ENCODE measurements at places on chromosomes 2 and 18.

DNA sequence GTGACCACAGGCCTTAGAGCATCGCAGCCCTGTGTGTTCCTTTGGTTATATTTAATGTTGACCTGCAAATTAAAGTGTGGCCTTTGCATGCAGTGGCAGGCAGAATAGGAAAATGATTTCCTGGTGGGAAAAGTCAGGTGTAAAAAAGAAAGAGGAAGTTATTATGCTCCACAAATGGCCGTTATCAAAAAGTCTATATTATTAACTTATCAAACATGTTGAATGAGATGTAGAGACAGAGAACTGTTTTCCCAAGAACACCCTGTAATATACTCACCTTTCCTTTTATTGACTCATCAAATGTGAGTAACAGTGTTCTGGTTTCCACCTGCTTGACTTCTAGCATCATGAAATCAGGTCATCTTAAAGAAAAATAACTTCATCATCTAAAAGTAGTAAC lies 35.3 kb downstream of the MEIS1 start:
- no peak for DNase-seq

DNA sequence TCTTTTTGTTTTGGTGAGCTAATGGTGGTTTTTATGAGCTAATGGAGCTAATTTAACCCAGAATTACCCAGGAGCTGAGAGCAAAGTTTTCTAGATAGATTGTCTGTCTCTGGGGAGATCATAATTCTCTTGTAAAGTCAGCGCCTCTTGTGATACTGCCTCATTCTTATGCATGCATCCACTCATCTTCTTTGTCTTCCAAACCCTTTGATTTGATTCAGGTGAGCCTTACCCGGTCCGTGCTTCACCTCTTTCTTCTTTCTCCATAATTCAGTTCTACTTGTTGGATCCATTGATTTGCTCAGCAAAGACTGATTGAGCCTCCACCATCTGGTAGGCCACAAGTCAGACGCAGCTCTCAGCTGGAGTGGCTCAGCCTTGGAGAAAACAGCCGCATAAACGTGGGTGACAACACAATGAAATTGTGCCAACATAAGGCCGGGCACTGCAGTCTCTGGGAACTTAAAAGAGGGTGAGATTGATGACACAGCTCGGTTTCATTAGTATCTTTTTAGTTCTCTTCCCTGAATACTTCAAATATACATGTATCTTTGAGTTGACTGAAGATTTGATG lies 158.5 kb upstream of the SH3BP4 start:
- DNase-seq: no peak

DNA sequence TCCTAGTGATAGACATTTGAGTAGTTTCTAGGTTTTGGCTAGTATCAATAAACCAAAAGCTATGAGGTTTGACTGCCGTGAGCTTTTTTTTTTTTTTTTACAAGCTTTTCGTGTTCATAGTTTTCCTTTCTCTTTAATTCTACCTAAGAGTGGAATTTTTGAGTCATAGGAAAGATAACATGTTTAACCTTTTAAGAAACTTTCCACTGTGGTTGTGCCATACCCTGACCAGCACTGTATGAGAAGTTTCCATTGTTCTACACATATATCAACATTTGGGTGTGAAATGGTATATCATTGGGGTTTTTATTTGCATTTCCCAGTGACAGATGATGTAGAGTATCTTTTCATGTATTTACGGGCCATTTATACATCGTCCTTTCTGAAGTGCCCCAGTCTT lies 31.7 kb downstream of the UBE2F start:
- peak; percentile 59 for DNase-seq

DNA sequence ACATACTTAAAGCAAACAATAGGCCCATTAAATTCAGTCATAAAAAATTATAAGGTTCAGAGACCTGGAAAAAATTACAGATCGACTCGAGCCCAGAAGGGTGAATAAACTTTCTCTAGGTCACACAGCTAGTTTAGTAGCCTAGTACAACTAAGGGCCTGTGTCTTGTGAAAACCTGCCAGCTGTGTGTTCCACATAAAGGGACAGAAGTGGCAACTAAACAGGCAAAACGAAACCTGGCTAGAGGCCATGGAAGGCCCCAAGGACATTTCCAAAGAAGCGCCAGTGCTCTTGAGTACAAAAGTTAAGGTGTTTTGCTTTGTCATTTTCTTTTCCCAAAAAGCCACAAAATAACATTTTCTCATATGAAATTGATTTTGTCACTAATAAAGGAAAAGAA lies 164.9 kb downstream of the L3MBTL4 start:
- DNase-seq: peak; percentile 5

DNA sequence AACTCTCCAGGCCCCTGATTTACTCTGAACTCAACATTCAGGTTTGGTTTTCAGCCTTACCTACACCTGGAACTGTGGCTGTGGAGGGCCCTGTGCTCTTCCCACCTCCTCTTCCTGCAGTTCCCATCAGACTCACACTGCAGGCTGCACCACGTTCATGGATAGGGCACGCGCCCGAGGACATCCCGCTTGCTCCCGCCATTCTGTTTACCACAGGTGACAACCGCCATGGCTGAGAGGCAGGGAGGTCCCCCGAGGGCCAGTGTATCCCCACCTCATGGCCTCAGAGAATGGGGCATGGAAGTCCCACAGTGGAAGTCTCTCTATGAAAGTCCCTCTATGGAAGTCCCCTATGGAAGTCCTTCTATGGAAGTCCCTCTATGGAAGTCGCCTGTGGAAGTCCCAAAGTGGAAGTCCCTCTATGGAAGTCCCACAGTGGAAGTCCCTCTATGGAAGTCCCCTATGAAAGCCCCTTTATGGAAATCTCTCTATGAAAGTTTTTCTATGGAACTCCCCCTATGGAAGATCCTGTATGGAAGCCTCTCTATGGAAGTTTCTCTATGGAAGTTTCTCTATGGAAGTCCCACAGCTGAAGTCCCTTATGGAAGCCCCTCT lies 358.4 kb upstream of the SALL3 start:
- DNase-seq: no peak

GRCh38 chr18:46250812-46251173 lies 146.6 kb downstream of the HAUS1 start:
- no peak for DNase-seq

DNA sequence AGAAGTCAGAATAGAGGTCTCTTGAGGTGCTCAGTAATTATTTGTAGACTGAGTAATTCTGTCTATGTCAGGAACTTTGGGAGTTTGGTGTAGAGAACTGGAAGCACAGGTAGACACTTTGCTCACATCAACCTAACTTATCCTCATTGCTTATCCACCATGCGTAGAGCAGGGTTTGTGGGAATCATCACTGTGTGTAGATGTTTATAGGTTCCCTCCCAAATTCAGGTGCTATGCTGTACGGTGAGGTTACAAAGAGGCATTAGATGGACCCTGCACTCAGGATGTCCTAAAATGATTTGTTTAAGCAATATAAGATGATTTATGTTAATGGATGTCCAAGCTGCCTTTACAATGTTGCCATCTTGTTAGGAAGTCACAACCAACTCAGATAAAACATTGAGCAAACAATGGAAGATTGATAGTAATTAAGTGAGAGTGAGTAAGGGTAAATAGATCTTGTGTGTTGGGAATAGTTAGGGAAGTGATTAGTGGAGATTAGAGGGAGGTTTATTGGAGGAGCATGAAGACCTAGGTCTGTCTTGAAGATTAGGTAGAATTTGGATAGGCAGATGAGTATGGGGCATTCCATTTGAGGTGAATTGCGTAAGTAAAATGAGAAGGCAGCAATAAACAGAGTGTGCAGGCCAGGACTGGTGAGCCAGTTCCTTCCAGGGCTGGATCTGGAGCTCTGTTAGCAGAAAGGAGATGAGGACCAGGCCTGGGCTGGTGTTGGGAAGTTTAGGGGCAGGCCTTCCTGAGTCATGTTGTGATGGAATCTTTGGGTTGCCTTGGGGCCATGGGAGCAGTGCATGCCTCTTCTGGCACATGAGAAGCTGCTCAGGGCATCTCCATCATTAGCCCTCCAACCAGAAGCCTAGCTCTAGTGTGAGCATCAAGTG lies 12.1 kb downstream of the EPAS1 start:
- no peak for DNase-seq
